ENCODE measurements at places on chromosomes 2 and 18. TPM values are rescaled to one million over a fixed set of nuclear protein-coding genes. Genes with fewer than 3 reads are reported as not detected.

GRCh38 chr18:46562674-46563192, 94.3 kb downstream of the LOXHD1 start:
- H3K4me3 ChIP-seq, result no peak overlapping the region
- H3K4me1 ChIP-seq, result no peaks in the 10 kb centered on the region
- no peak overlapping the region for H3K27ac ChIP-seq

DNA sequence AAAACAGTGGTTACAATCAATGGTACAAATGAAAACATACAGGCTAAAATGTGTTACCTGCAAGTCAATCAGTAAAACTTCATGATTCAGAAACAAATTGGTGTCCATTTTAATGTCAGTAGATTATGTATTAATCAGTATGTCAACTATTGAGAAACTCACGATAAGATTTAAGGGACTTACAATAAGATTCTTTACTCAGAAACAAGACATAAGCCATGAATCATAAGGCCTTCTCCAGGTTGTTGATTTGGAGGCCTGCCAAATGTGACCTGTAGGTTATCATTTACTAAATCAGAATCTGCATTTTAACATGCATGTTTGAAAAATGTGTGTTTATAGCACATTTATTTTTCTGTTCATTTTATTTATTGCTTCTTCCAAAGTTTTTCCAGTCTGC, 623.1 kb downstream of the CCDC85A start:
- DNase-seq, result no peak
- no peaks in the 10 kb centered on the region for H3K4me1 ChIP-seq
- no peak overlapping the region for H3K27ac ChIP-seq
- no peaks in the 10 kb centered on the region for H3K36me3 ChIP-seq

Gene PRSS56
- not detected for total RNA-seq

GRCh38 chr18:58177004-58177717, 133.1 kb downstream of the NEDD4L start:
- H3K4me1 ChIP-seq, result peaks cover 4% of the 10 kb centered on the region
- H3K27me3 ChIP-seq, result no peaks in the 10 kb centered on the region
- DNase-seq, result no peak
- no peak overlapping the region for H3K4me3 ChIP-seq

Gene VIT
- not detected for total RNA-seq

Gene MARCO
- total RNA-seq, result not detected

DNA sequence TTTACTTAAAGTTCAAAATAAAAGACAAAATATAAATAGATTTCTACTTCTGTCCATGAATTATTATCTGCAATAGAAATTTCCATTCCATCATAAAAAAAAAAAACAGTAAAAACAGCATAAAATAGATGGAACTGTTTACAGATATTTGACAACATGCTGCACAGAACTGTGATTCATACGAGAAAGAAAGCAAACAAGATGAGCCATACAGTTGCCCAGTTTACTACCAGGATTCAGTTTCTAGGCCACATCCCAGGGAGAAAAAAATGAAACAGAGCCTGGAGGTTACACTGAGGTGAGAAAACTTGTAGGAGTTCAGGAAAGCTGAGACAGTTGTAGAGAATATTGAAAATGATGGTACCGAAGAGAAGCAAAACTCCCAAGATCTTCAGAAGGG, 1426.9 kb upstream of the ACVR2A start:
- H3K36me3 ChIP-seq, result no peaks in the 10 kb centered on the region
- DNase-seq, result no peak
- no peak overlapping the region for H3K4me3 ChIP-seq
- no peaks in the 10 kb centered on the region for H3K27me3 ChIP-seq
- no peak overlapping the region for H3K27ac ChIP-seq

Gene AGXT
- not detected for total RNA-seq

GRCh38 chr2:104434966-104435365, 418.9 kb upstream of the POU3F3 start:
- no peak for DNase-seq
- H3K27me3 ChIP-seq, result peaks cover 14% of the 10 kb centered on the region
- H3K27ac ChIP-seq, result no peak overlapping the region
- H3K4me3 ChIP-seq, result no peak overlapping the region
- H3K4me1 ChIP-seq, result peaks cover 21% of the 10 kb centered on the region
- H3K36me3 ChIP-seq, result no peaks in the 10 kb centered on the region

DNA sequence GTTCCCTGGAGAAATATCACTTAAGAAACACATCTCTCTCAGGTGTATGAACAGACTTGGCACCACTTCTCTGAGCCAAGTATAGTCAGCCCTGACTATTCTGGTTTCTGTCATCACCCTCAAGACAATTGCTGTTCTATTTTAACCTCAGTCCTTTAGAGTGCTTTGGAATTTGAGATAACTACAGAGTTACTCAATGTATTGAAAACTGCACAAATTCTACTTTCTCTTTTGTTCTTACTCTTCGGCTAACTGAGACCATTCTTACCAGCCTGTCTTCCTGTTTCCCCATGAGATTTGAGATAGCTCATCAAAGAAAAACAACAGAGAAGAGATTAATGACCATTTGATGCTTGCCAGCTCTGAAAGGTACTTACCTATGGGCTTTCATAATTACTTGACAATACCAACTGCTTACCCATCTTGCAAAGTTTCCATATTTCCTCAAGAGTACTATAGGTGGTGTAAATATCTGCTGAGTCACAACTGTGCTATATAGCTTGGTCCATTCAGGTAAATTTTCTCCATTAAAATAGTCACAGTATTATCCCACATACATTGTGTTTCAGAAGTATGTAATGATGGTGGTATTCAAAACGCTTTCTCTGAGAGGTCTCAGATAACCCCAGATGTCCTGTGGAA, 467.5 kb upstream of the CHST9 start:
- no peaks in the 10 kb centered on the region for H3K36me3 ChIP-seq
- H3K4me1 ChIP-seq, result no peaks in the 10 kb centered on the region

- no peaks in the 10 kb centered on the region for H3K4me1 ChIP-seq
- H3K27ac ChIP-seq, result no peak overlapping the region
- no peaks in the 10 kb centered on the region for H3K27me3 ChIP-seq
Measured at GRCh38 chr2:66344087-66344663, 90.8 kb upstream of the MEIS1 start.

DNA sequence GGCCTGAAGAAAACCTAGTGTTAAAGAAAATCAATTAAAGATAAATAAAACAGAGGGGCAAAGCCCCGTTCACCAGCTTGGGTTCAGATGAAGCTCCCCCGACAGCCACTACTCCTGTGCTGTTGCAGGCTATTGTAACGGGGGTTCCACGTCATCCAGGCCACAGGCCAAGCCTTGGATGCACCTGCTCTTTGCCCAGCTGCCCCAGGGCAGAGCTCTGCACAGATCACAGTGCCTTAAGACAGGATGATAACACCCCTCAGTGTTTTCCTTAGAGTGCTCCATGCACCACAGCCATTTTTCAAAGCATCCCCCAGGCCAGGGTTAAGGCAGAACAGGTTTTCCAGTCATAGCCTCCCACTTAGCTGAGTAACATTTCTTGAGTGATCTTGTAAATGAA, 32.0 kb downstream of the FASTKD2 start:
- H3K27me3 ChIP-seq, result no peaks in the 10 kb centered on the region
- H3K4me1 ChIP-seq, result peaks cover 12% of the 10 kb centered on the region
- no peak for DNase-seq
- no peak overlapping the region for H3K4me3 ChIP-seq
- peaks cover 16% of the 10 kb centered on the region for H3K36me3 ChIP-seq
- H3K27ac ChIP-seq, result no peak overlapping the region

- peak within 1 kb of the TSS; percentile 100 for H3K27ac ChIP-seq
- H3K36me3 ChIP-seq, result peaks cover 15% of the 10 kb centered on the region
- H3K4me1 ChIP-seq, result peaks cover 40% of the 10 kb centered on the region
- DNase-seq, result peak; percentile 94
- H3K27me3 ChIP-seq, result peaks cover under 1% of the 10 kb centered on the region
Measured at GRCh38 chr2:152175368-152176112, at the start of gene STAM2. Gene STAM2, minus strand, starts transcription at chr2:152175763. Its CDS starts 121 bp downstream, at chr2:152175642.

Gene NEURL3
- total RNA-seq, result not detected

DNA sequence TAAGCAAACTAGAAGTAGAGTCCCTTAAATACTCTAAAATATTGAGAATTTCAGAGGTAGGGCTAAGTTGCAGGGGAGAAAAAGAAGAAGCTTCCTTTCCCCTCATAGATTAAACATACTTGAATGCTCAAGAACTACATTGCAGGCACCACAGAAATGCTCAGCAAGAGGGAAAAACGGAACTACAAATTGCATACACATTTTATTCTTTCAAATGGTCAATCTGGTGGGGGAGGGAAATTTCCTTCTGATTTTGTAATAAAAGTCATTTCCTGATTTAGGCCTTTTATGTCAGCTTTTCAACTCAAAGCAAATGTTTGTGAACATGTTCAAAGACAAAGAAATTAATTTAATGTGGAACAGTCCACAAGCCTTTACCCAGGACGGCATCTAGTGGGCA, 33.0 kb downstream of the FARSB start:
- no peak overlapping the region for H3K27ac ChIP-seq
- H3K4me3 ChIP-seq, result no peak overlapping the region
- no peaks in the 10 kb centered on the region for H3K4me1 ChIP-seq
- no peaks in the 10 kb centered on the region for H3K27me3 ChIP-seq

DNA sequence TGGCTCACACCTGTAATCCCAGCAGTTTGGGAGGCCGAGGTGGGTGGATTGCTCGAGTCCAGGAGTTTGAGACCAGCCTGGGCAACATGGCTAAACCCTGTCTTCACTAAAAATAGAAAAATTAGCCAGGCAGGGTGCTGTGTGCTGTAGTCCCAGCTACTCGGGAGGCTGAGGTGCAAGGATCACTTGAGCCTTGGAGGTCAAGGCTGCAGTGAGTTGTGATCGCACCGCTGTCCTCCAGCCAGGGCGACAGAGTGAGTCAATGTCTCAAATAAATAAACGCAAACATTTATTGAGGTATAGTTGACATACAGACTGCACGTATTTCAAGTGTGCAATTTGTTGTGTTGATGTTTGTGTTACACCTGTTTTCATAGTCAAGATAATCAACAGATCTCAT, 19.7 kb downstream of the EPC2 start:
- DNase-seq, result no peak
- no peak overlapping the region for H3K4me3 ChIP-seq
- H3K27me3 ChIP-seq, result no peaks in the 10 kb centered on the region
- H3K27ac ChIP-seq, result no peak overlapping the region

DNA sequence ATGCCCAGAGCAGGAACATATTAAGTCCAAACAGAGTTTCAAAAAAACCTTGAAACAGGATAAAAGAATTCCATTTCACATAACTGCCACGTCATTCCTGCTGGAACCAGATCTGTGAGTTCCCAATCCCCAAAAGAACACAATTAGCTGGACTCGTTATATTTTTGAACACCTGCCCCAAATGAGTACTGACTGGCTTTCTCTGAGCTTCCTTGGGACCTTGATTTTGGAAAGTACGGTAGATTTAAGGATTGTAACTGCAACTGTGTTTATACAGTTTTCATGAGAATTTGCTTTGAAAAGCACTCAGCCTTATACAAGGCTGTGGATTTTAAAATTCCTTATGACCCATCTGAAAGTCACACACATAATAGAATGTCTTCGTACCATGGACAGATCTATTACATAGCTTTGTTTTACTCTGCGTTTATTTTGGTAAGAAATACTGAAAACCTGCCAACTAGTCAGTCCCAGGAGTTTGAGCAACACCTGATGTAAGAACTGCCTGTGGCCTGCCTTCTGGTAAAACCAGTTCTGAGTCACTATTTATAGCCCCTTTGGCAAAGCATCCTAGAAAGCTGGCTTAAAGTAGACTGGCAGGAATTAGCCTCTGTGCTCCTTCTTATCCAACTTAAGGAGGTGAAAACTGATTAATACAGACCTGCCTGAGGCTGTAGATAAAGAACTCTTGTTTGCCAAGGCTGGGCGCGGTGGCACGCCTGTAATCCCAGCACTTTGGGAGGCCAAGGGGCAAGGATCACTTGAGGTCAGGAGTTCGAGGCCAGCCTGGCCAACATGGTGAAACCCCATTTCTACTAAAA, 48.1 kb downstream of the MERTK start:
- H3K36me3 ChIP-seq, result no peaks in the 10 kb centered on the region
- peaks cover 13% of the 10 kb centered on the region for H3K27me3 ChIP-seq
- H3K27ac ChIP-seq, result no peak overlapping the region
- no peaks in the 10 kb centered on the region for H3K4me1 ChIP-seq

Gene SEC11C
- total RNA-seq, result 126 TPM

- H3K36me3 ChIP-seq, result no peaks in the 10 kb centered on the region
- H3K4me1 ChIP-seq, result no peaks in the 10 kb centered on the region
- no peaks in the 10 kb centered on the region for H3K27me3 ChIP-seq
- H3K4me3 ChIP-seq, result no peak overlapping the region
- no peak overlapping the region for H3K27ac ChIP-seq
Measured at GRCh38 chr2:164257742-164258141, 363.5 kb downstream of the GRB14 start.

DNA sequence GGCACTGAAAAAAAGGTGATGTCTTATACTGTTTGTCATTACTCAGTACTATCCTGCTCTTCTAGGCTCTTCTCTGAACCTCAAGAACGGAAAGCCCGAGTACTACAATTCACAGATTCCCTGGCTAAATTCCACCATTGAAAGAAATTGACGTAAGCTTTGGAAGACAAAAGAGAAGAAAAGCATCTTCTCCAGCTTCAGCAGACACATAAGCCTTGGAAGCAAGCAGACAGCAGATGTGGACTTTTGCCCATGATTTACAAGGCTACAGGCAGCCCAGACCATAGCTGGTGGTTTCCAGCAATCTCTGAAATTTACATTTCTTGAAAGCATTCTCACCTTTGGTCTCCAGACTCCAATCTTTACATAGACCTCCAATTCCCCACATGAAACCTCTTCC, 289.0 kb downstream of the C1D start:
- peaks cover 12% of the 10 kb centered on the region for H3K27me3 ChIP-seq
- no peaks in the 10 kb centered on the region for H3K36me3 ChIP-seq
- no peak for DNase-seq
- no peak overlapping the region for H3K4me3 ChIP-seq

Gene C1D
- total RNA-seq, result 21.5 TPM

DNA sequence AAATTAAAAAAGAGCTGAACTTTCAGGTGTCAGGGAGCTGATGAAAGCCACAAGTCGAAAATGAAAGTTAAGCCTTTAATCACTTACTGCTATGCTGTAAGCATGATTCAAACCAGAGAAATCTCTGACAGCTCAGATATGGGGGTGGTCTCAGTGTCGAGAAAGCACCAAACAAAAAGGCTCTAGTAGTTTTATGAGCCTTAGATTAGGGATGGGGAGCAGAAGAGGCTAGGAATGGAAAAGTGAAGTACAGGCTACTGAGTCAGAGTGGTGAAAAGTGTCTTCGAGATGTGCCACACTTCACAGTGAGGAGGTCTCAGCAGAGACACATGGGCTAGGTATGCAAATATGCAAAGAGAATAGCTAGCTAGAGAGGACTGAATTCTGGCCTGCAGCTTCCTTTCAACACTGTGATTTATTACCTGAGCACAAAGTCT, 482.2 kb downstream of the SPAG16 start:
- H3K4me3 ChIP-seq, result no peak overlapping the region
- H3K4me1 ChIP-seq, result peaks cover 2% of the 10 kb centered on the region
- H3K27me3 ChIP-seq, result no peaks in the 10 kb centered on the region
- H3K36me3 ChIP-seq, result no peaks in the 10 kb centered on the region
- no peak overlapping the region for H3K27ac ChIP-seq

- H3K36me3 ChIP-seq, result peaks cover 38% of the 10 kb centered on the region
- DNase-seq, result no peak
- H3K4me3 ChIP-seq, result no peak overlapping the region
- no peak overlapping the region for H3K27ac ChIP-seq
- peaks cover 8% of the 10 kb centered on the region for H3K4me1 ChIP-seq
Measured at GRCh38 chr2:120020554-120020953, 7.7 kb downstream of the EPB41L5 start.

Gene PDCD1
- 3.5 TPM for total RNA-seq

Measured in activated B cell treated with CpG ODN at 0.5 μM for 24 hours (primary cell).